ENCODE measurements at places on chromosomes 3 and 15.

DNA sequence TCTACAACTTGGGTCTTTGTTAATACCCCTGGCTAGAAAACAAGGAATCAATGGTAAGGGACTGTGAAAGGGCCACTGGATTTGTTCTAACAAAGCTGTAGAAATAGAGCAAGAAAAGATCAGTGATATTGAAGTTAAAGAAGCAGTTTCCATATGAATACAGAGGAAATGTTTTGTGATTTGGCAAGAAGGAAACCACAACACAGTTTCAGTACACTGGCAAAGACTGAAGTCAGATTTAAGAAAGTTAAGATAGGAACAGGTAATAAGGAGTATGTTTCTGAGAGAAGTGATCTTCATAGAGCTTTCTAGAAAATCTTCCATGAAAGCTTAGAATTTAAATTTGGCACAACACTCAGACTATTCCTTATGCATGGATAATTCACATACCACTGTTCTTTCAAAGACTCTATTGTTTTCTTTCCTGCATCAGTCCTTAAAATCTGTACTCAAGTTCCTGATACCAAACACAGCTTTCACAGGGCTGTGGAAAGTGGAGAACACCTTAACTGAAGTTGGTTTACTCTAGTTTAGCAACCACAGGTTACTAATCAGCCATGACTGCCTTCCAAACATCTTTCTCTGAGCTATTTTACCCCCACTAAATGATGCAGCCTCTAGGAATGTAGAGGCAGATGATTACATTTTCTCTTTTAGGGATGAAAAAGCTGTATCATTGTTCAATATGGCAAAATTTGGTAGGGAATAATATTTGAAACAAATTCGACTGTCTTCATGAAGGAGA lies 32.4 kb upstream of the ALCAM start:
- DNase-seq = no peak

DNA sequence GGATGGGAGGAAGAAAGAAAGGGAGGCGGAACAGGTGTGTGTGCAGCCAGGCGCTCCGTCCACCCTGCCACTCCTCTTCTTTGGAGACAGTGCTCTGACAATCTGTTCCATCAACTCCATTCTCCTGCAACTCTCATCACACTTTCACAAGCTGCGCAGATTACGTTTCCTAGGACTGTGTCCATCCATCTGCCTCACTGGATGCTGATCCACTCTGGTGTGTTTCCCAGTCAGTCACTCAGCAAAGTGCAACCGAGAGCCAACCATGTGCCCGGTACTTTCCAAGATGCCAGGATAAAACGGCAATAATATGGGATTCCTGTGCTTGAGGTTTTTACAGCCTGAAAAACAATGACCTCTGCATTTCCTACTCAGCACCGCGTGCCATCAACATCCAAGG lies 59.6 kb downstream of the SLC12A8 start:
- DNase-seq = no peak

DNA sequence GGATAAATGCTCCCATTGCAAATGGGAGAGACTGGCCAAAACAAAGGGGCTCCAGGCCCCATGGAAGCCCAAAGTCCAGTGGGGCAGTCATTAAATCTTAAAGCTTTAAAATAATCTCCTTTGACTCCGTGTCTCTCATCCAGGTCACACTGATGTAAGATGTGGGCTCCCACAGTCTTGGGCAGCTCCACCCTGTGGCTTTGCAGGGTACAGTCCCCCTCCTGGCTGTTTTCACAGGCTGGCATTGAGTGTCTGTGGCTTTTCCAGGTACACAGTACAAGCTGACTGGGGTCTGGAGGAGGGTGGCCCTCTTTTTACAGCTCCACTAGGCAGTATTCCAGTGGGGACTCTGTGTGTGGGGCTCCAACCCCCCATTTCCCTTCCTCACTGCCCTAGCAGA lies 45.9 kb downstream of the NIPA2 start:
- DNase-seq = peak; percentile 12

- peak; percentile 2 for DNase-seq
Observed at GRCh38 chr3:67940210-67940952, 286.0 kb upstream of the SUCLG2 start.

DNA sequence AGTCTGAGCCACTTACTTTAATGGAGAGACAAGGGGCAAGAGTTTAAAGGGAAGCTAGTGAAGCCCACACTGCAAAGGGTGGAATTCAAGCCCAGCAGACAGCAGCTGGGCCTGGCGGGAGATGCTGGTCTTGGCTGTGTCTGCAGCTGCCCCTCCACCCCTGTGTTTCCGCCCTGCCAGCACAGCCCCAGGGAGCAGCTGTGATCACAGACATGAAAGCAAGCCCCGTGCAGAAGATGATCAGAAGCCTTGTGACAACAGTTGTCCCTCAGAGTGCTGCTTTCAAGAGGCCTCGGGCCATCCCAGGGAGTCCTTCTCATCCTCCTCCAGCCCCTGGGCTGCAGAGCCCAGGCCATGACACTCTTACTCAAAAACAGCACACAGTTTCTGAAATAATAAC lies 24.1 kb upstream of the SLC6A1 start:
- DNase-seq = no peak

DNA sequence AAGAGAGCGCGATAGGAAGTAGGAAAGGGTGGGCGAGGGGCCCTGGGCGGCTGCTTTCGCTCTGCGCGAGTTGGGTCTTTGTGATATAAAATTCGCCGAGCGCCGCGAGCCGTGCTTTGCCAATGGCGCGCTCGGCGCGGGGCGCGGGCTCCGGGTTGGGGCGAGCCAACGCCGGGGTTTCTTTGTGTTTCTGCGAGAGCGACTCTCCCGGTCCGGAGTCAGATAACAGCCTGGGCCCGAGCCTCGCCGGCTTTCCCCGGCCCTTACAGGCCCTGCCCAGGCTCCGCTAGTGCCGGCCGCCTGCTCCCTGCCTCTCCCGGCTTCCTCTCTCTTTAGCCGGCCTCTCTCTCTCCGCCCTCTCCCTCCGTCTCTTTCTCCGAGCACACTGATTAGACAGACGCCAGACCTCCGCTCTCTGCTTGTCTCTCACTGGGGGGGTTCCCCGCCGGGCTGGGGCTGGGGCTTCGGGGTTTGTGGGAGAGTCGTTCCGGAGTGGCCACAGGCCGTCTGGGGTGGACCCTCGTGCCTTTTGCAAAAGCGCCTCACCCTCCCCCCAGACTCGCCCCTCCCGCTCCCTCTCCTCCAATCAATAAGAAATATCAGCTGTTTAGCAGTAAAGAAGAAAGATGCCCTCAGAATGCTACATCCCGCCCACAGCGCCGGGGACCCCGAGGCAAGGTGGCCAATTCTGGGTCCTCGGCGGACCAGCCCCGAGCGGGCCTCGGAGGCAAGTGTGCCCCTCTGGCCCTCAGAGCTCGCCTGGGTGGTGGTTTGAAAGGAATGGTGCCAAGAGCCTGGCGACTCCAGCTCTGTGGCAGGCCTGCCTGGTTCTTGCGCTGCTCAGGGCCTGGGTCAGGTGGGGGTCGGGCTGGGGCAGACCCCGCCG lies 2.9 kb downstream of the NR2F2 start:
- peak; percentile 49 for DNase-seq

- no peak for DNase-seq
Observed at GRCh38 chr3:131505421-131505820, 2.6 kb upstream of the MRPL3 start.

DNA sequence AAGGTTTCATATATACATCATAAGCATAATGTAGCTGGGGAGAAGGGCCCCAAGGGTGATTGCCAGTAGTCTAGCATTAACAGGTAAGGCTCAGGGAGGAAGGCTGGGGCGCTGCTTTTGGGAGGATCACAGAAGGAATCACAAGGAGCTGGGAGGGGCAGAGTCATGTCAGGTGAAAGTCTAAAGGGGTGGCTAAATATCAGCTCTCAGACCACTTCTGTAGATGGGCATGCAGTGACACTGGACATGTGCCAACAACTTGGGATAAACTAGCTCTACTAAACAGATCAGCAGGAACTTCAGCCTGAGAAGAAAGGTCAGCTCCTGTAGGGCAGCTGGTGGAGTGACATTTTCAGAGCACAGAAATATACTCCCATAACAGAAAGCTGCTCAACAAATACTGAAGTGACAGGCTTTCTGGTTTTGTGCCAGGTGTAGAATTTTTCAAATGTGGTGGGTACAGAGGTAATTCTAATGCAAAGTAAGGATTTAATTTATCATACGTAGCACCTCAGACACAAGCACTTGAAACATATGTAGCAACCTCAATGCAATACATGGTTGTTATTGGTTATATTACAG lies 79.4 kb downstream of the PEX5L start:
- DNase-seq = no peak

GRCh38 chr3:71172951-71173350 lies 410.6 kb downstream of the FOXP1 start:
- DNase-seq = no peak

- DNase-seq = no peak
Observed at GRCh38 chr3:73808862-73809509, 184.2 kb upstream of the PDZRN3 start.

DNA sequence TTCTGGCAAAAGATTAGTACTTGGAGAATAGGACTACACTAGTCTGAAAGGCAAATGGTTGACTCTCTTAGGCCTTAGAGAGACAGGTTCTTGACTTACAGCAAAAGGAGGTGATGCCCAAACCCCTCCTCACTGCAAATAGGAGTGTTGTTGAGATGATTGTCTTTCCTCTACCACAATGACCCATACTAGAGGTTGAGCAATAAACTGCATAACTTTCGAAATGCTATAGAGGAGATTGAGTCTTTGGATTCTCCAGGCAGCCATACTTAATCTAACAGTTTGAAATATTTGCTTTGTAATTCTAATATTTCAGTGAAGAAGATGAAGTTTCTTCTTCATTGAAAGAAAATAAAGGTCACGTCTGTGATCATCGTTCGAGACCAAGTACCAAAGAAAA lies 498.5 kb upstream of the GBE1 start:
- no peak for DNase-seq
